ENCODE measurements at places on chromosomes 16 and 17. TPM values are rescaled to one million over a fixed set of nuclear protein-coding genes. Genes with fewer than 3 reads are reported as not detected.

The PTX4 gene
- not detected for total RNA-seq

The PDILT gene
- total RNA-seq: not detected

The TSPOAP1 gene
- 45.8 TPM for total RNA-seq

The SPIRE2 gene
- total RNA-seq: 0.08 TPM

The SOCS1 gene
- total RNA-seq: 174 TPM

The CCL18 gene
- total RNA-seq: not detected

The SHISA6 gene
- not detected for total RNA-seq

Data from activated CD8-positive, alpha-beta T cell treated with anti-CD3 and anti-CD28 coated beads, Interleukin-2, amount 10 ng/mL, durations not matched to agents 7 days and 5 days (primary cell).